SHP77 (cell line): ENCODE measurements at places on chromosomes 3 and 15.

- DNase-seq = no peak
These were observed 8.8 kb downstream of the RPL39L start for GRCh38 chr3:187130346-187131066.

DNA sequence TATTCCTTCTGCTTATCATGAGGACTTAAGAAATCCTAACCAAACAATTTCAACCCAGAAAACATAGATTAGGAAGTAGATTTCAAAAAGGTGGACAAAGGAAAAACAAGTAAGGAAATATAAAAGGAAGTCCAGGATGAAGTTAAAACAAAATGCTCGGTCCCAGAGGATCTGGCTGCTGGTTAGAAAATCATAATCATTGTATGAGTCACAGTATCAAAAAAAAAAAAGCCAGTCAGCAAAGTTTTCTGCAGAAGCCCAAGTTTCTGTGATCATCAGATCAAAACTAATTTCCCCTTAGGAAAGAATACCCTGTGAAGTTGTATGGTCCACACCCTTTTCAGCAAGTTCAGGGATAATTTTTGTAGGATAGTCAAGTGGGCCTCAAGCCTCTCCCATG, 43.0 kb upstream of the LRTM1 start:
- DNase-seq = no peak

DNA sequence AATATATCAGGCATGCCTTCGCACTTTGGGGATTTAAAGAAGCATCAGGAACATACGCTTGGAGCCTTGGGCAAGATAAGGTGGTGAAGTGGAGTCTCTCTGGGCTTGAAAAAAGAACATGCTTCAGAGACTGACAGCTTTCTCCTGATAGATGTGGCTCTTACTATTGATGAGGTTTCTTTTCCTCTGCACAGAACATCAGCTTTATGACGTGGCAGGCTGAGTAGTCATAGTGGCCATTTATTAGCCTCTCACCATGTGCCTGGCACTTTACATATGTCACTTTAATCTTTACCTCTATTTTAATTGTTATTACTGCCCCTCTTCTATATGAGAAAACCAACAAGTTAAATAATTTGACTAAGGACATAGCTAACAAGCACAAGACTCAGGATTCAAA, 19.0 kb upstream of the LRRC58 start:
- DNase-seq = no peak

DNA sequence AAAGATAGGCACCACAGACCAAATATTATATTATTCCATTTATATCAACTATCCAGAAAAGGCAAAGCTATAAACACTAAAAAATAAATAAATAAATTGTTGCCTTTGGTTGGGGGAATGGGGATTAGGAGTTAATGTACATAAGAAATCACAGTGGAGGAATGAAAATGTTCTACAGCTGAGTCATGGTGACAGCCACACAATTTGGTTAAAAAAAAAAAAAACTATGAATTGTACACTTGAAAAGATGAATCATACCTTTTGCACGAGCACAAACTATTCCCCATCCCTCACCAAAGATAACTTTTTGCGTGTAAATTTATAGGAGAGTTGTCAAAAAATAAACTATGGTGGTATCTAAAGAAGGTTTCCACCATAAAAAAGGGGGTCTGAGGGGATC, 103.2 kb downstream of the TBC1D5 start:
- no peak for DNase-seq

GRCh38 chr15:52171807-52172206, 19.4 kb downstream of the GNB5 start:
- no peak for DNase-seq

DNA sequence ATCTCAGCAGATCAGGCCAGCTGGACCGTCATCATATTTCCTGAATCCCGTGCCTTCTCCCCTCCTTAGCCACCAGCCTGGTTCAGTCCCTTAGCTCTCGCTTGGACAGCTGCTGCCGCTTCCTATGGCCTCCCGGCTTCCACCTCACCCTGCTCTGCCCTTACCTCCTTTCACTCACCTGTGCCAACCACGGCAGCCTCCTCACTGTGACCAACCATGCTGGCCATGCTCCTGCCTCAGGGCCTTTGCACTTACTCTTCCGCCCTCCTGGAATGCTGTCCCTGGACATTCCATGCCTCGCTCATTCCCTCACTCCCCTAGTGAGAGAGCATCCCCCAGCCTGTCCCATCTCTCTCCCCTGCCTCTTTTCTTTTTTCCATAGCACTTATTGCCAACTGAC, 19.2 kb downstream of the GRIP2 start:
- no peak for DNase-seq

GRCh38 chr15:89111961-89112340, 23.7 kb downstream of the ABHD2 start:
- no peak for DNase-seq

- no peak for DNase-seq
These were observed 621.4 kb downstream of the FHIT start for GRCh38 chr3:60629816-60630215.

DNA sequence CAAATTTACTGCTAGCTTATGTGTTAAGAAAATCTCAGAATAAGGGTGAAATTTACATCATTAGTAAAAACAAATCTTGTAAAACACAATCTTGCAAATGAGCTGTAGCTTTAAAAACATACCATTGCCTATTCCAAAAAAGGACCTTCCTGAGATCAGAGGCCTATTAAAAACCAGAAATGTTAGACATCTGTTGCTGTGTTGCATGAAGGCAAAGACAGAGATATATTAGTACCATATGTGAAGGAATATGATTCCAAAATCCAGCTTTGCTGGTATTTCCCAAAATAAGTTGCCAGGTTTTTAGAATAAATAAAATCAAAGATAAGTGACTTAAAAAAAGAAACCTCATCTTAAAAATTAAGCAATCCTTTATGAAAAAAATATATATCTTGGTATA, 504.1 kb upstream of the CDIN1 start:
- DNase-seq = no peak

DNA sequence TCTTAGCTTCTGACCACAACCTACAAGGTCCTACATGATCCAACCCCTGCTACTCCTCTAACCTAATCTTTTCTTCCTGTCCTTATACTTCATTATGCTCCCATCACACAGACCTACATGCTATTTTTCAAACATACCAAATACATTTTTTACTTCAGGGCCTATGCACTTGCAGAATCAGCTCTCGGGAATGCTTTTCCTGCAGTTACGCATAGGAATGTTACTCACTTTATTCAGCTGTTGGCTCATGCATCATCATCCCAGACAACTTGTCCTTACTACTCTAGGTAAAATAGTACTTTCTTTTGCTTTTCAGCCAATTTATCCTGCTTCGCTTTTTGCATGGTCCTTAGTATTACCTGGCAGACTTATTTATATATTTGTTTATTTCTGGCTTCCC, 105.6 kb downstream of the OXSM start:
- DNase-seq = no peak

- DNase-seq = no peak
These were observed 151.2 kb upstream of the UBE2E1 start for GRCh38 chr3:23654571-23654970.

DNA sequence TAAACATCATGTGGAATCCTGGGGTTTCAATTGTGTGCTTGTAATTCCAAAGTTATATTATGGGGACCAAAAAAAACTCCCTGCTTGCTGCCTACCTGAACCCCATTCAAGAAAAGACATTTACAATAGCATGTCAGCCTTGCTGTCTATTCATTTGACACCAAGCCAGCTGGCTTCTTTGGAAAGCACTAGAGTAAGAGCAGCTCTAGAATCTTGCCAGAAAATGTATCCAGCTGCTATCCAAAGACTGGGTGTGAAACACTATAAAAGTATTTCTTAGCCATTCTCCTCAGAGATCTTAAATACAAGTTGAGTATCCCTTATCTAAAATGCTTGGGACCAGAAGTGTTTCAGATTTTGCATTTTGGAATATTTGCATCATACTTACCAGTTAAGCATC, 87.4 kb downstream of the RAD18 start:
- no peak for DNase-seq

GRCh38 chr15:34754674-34755418, at the start of gene GJD2:
TSS of gene GJD2 (minus strand) at chr15:34754998. CDS start at chr15:34754488, 510 bp downstream.
- no peak for DNase-seq

DNA sequence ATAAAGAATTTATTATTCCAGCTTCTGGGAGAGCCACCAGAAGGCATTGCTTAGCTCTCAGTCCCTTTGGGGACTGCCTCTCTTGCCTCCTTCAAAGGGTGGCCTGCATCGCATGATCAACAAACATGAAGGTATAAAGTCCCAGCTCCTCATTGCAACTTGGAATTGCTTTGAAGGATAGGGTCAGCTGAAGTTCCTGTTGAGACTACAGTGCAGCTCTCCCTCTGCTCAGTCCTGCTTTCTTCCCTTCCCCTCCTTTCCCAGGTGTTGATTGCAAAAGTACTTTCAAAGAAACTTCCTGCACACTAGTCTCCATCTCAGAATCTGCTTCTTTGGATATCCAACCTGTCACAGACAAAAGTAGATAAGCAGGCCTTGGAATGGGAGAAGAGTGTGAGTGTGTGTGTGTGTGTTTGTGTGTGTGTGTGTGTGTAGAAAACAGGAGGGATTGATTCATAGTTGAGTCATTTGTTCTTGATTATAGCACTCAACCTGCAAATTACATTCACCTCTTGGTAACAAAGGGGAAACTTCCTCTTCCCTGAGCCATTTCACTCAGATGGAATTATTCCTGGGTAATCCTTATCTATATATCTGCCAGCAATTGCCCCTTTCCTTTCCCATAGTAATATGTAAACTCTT, 13.7 kb downstream of the CCR8 start:
- no peak for DNase-seq
